ENCODE measurements at places on chromosomes 2 and 18.

DNA sequence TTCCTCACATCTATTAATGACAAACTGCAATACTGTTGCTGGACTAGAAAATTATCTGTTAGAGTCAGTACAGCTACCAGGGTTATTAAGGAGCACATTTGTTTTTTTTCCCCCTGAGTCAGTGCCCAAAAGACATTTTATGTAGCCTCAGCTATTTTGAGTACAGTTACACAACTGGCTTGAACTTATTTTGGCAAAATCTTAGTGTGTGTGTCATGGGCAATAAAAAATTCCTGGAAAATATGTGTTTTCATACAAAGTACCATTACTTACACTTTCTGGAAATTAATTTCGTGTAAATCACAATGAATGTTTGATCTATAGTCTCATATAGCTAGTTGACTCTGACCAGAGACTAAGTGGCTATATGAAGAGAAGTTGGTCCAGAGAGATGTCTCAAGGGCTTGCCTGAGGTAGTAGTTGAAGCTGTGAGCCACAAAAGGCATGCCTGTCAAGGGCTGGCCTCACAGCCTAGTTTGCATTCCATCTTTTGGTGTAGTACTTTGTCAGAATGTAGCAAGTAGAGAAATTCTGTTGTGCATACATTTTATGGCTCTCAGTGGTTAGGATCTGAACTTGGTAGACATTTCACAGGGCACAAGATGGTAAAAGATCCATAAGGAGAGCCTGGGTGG is 283.4 kb downstream of the MTX2 start:
- DNase-seq: peak; percentile 42

- no peak for DNase-seq
Measured at GRCh38 chr2:65608916-65609315, 176.5 kb upstream of the SPRED2 start.

DNA sequence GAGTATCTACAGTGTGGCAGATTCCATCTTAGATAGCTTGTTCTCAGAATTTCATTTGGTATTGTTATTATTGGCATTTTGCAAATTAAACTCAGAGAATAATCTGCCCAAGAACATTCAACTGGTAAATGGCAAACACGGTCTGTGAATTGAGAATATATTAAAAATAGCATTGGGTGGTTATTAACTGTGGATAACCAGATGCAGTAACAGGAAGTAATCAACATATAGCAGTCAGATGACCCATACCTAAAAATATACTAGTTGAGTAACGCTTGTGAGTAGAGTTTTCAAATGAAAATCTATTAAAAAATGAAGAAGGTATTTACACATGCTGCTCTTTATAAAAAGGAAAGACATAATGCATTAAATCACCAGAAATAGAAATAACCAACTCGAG is 129.5 kb downstream of the ZNF804A start:
- DNase-seq: no peak

DNA sequence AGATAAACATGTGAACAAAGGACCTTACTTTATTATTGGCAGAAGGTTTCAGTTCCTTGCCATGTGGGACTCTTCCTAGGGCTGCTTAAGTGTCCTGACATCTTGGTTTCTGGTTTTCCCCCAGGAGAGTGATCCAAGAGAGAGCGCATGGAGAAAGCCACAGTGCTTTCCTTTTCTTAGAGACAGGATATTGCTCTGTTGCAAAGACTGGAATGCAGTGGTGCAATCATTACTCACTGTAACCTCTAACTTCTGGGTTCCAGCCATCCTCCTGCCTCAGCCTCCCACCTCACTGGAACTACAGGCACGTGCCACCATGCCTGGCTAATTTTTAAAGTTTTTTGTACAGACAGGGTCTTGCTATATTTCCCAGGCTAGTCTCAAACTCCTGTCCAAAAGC is 38.1 kb upstream of the TCF7L1 start:
- DNase-seq: no peak

DNA sequence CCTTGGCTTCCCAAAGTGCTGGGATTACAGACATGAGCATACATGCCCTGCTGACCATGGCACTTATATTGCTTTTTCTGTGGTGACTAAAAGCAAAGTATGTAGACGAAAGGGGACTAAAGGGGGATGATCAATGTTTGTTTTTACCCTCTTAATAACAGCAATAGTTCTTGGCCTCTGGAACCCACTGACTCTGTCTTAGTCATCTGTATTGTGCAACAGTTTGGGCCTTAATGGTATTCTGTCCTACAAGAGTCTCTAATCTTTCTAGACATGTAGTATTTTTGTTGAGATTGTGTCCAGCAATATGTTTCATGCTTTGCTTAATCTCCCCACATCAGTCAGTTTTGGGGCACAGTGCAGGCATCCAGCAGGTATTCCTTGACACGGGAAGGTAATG is 359.9 kb upstream of the FANCL start:
- DNase-seq: no peak

GRCh38 chr2:37713258-37713700 is 41.8 kb upstream of the CDC42EP3 start:
- peak; percentile 87 for DNase-seq
